NCI-H2081 (cell line): ENCODE measurements at places on chromosomes 5 and 9.

DNA sequence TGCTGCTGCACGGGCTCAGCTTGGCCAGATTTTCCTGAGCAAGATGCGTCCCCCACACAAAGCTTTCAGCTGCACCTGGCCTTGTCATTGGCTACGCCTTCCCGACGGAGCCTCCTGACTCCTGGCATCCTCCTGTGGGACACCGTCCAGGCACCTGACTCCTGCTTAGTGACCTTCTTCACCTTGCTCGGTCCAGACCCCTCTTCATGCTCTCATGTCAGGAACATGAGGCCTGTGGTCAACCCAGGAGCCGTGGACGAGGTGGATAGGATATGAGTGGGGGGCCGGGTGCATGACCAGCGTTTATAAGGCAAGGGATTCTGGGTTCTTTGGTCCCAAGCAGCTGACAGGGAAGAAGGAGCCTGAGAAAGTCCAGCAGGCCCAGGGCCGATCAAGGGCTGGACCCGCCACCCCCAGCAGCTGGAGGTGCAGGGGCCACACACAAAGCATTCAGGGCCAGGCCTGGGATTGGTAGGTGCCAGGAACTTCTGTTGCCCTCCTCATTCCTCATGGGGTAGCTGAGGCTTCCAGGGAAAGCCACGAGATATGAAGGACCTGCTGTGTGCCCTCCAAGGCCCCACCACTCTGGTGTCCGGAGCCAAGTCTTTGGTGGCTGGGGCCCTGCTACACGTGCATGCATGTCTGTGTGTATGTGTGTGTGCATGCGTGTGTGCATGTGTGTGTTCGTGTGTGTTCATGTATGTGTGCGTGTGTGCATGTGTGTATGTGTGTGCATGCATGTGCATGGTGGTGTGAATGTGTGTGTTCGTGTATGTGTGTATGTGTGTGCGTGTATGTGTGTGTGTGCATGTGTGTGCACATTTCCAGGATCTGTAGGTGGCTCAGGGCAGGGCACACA, 34.9 kb downstream of the SLC6A3 start:
- no peak for DNase-seq

DNA sequence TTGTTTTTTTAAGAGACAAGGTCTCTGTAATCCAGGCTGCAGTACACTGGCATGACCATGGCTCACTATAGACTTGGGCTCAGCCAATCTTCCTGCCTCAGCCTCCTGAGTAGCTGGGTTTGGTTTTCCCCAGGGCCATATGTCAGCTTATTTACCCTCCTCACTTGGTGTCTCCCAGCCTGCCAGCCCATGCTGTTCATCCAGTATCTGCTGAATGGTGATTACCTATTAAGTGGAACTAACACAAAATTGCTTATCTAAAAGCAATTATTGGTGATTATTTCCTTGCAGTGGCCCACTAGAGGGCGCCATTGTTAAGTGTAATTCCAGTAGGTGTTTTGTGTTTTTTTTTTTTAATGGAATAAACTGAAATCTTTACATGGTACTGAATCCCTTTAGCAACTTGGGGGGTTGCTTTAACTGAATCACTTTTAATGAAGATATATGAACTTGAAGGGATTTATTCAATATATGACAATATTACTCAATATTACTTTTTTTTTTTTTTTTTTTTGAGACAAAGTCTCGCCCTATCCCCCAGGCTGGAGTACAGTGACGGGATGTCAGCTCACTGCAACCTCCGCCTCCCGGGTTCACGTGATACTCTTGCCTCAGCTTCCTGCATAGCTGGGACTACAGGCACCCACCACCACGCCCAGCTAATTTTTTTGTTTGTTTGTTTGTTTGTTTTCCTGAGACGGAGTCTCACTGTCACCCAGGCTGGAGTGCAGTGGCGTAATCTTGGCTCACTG, 13.8 kb downstream of the EXOSC2 start:
- peak; percentile 67 for DNase-seq

DNA sequence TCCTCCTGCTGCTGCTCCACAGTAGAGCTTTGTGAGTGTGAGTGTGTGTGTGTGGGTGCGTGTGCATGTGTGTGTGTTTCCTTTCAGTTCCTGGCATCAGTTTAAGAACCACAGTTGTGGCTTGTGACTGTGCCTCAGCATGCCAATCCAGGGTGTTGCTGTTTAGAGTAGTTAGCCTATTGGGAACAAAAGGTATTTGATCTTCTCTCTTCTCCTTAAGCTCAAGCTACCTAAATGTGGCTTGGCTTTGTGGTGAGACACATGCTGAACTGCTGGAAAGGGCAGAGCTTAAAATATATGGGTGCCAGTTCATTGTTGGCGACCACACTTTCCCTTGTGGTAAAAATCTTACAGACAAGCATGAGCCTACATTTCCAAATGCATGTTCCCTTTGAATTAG, 116.6 kb upstream of the BNC2 start:
- no peak for DNase-seq

GRCh38 chr5:126376443-126376842, 46.8 kb upstream of the GRAMD2B start:
- no peak for DNase-seq

- DNase-seq, result no peak
Measured at GRCh38 chr9:4886698-4887097, 94.0 kb downstream of the RCL1 start.

GRCh38 chr5:54828151-54828550, 157.2 kb downstream of the ESM1 start:
- DNase-seq, result no peak

GRCh38 chr5:147481376-147481775, 28.5 kb downstream of the DPYSL3 start:
- no peak for DNase-seq

GRCh38 chr9:36332006-36332405, 68.1 kb downstream of the RNF38 start:
- no peak for DNase-seq

DNA sequence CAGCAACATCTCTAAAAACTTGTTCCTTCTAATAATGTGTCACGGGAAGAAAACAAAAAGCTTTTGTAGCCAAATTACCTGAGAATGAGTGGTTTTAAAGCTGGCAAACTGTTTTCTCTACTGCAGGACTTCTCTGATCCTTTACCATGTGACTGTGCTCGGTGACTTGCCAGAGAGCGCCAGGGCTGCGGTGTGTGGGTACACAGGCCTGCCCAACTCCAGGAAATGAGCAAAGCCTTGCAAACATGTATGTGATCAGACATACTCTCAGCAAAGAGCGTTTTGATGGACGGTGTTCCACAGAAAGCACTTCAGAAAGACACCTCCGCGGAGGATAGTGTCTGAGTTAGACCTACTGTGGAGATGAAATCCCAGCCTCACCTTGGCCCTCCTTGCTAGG, 157.3 kb downstream of the SPOCK1 start:
- no peak for DNase-seq

GRCh38 chr5:179762781-179763176, 30.2 kb downstream of the MAML1 start:
- DNase-seq, result no peak

DNA sequence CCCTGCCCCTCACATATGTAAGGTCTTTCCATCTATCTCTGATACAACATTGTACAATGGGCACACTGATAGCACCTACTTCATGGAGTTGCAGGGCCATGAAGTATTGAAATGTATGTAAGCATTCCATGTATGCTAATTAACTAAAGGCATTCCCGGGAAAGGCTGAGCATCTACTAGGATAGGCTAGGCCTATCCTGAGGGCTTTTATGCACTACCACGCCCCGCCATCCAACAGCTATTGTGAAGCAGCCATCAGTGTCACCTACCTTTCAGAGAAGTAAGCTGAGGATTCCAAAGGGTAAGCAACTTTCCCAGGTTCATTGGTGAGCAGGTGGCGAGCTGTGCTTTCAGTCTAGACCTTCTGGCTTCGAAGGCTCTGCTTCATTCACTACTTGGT, 47.6 kb downstream of the NSG2 start:
- no peak for DNase-seq

GRCh38 chr9:114169029-114169951, 14.0 kb downstream of the COL27A1 start:
- no peak for DNase-seq

DNA sequence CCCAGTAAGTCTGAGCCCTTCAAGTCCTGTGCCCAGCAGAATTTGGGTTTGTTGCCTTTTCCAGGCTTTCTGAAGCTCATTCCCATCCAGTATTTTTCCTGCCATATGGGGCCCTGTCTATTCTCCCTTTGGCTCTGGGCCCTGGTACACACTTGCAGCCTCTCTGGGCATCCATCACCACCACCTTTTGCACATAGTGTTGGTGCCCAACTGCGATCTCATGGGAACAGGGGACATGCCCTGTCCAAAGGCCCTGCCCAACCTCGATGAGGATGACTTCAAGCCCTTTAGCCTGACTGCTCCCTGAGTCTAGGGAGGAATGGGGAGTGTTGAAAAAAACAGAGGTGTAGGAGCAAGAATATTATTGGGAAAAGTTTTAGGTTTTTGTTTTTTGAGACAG, 11.5 kb downstream of the RGS3 start:
- no peak for DNase-seq

GRCh38 chr9:4667681-4668080, 1.4 kb upstream of the SPATA6L start:
- no peak for DNase-seq

GRCh38 chr5:174589599-174589998, 134.8 kb upstream of the MSX2 start:
- no peak for DNase-seq

GRCh38 chr9:76216161-76216649, 178.0 kb downstream of the RFK start:
- no peak for DNase-seq

GRCh38 chr9:10168241-10168640, 444.6 kb downstream of the PTPRD start:
- peak; percentile 81 for DNase-seq

GRCh38 chr5:124252747-124253146, 493.7 kb downstream of the ZNF608 start:
- no peak for DNase-seq

DNA sequence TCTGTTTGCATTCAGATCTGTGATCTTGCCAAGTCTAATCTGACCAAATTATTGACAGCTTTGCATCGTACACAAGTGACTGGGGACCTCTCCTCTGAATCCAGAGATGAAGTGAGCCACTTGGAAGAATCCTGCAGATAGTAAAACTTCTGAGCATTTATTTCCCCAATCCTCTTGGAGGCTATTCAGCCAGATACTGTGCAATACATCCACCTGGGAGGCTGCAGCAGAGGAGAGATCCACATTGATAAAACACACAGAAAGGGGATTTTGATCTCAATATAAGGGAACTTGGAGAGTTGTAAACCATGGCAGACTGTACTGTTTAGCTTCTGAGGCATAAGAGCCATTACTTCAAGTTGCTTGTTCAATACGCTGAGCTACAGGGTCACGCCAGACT, 654.6 kb downstream of the MTRR start:
- no peak for DNase-seq

- DNase-seq, result no peak
Measured at GRCh38 chr5:72503888-72504491, 3.2 kb downstream of the ZNF366 start.

- DNase-seq, result no peak
Measured at GRCh38 chr9:93603906-93604326, 27.5 kb downstream of the PHF2 start.

DNA sequence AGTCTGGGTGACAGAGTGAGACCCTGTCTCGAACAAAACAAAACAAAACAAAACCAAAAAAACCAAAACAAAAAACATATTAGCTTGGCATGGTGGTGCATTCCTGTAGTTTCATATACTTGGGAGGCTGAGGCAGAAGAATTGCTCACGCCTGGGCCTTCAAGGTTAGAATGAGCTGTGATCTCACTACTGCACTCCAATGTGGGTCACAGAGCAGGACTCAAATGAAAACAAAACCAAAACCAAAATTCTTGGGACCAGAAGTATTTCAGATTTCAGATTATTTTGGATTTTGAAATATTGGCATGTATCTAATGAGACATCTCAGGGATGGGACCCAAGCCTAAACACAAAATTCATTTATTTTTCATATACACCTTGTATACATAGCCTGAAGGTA, 80.2 kb downstream of the TMC1 start:
- DNase-seq, result no peak
